ENCODE measurements at places on chromosomes 5 and 9.
A peak's percentile ranks its signal among the peaks of the same experiment; 100 is the strongest.

DNA sequence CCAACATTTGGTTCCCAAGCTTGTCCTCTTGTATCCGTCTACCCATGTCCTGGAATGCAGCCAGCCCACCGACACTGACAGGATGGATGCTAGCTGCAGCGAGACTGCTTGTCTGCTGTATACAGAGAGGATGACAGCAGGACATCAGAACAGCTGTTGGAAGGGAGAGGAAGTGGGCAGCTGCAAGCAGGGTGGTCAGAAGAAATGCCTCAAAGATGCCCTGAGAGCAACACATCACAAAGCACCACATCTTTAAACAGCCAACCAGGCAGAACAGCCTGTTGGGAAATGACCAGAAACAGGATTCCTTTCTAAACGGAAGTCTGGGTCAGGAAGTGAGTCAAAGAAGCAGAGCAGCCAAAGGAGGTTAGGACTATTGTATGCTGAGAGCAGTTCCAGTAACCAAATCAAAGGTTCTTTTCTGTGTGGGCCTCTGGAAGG is 219.1 kb downstream of the NDUFS4 start:
- DNase-seq: peak; percentile 76

GRCh38 chr9:131334629-131335367 is 45.3 kb downstream of the PLPP7 start:
- peak; percentile 21 for DNase-seq

GRCh38 chr9:116391306-116391900 is 237.8 kb downstream of the PAPPA start:
- peak; percentile 78 for DNase-seq

DNA sequence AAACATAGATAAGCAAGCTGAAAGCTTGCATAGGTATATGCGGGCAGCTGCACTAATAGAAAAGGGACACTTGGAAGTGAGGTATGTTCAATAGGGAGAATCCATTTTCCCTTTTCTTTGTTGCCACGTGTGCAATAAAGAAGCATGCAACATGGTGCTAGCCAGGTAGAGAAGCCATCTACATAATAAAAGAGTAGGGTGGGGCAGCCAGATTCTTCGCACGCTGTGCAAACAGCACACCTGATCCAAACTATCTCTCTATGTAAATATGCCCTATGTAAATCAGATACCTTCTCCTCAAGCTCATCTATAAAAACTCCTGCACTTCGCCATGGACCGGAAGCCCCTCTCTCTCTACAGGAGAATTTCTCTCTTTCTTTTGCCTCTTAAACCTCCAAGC is 91.9 kb upstream of the C9orf72 start:
- no peak for DNase-seq

- no peak for DNase-seq
These were observed 119.8 kb downstream of the LPAR1 start for GRCh38 chr9:110918316-110919049.

GRCh38 chr9:110309681-110310080 is 28.0 kb downstream of the TXNDC8 start:
- DNase-seq: no peak

DNA sequence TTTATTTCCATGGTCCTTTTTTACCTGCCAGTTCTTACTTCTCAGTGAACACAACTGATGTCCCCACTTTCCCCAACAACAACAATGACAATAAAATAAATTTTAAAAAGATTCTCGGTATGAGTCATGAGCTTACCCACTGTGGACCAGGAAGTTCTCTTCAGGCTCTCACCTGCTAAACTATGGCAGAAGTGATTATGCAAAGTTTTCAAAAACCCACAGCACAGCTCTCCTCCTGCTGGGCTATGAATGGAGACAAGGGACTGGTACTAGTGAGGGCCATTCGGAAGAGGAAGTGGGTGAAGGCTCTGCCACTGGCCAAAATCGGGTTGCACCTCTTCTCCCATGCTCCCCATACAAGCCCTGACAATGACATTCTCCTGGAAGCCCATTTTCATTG is 429.4 kb downstream of the PIK3R1 start:
- DNase-seq: no peak

DNA sequence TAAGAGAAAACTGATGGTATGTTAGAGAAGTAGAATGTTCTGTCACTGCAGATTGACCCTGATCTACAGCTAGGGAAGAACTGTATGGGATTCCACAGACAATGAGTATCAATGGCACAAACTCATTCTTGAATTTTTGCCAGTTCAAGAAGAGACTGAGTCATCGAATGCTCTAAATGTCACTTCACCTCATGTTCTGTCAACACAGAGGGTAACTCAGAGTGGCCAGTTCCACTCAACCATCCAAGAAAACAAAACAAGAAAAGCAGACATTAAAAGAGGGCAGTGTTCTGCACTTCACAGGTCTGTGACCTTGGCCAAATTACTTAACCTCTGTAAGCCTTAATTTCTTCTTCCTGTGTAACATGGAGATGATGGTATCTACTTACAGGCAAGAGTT is 132.2 kb upstream of the HMHB1 start:
- peak; percentile 39 for DNase-seq

- DNase-seq: no peak
These were observed 59.4 kb upstream of the CCDC112 start for GRCh38 chr5:115355767-115356381.

GRCh38 chr9:129283705-129284606 is 105.9 kb upstream of the IER5L start:
- DNase-seq: peak; percentile 3
